GM04503 (cell line): ENCODE measurements at places on chromosomes 1 and 21.

- DNase-seq = peak; percentile 31
These were observed 773 bp upstream of the DDX59 start for GRCh38 chr1:200670242-200671118.

GRCh38 chr1:243950166-243950565, 100.1 kb upstream of the AKT3 start:
- DNase-seq = peak; percentile 47

- DNase-seq = no peak
These were observed 177.7 kb upstream of the RAB4A start for GRCh38 chr1:229093238-229093540.

DNA sequence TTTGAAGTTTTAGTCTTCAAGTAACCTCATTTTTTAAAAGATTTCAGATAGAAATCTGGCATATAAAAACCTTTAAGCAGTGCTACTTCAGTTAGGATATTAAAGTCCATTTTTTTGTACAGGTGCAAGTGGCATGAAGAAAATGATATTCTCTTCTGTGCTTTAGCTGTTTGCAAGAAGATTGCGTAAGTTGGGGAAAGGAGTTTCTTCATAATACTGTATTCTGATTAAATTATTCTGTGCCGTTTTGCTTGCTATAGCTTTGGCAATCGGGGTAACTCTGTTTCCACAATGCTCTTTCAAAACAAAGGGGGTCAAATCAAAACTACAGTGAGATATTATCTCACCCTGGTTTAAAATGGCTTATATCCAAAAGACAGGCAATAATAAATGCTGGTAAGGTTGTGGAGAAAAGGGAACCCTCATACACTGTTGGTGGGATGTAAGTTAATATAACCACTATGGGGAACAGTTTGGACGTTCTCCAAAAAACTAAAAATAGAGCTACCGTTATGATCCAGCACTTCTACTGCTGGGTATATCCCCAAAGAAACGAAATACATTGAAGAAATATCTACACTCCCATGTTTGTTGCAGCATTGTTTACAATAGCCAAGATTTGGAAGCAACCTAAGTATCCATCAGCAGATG, 27.1 kb downstream of the MAEL start:
- no peak for DNase-seq

DNA sequence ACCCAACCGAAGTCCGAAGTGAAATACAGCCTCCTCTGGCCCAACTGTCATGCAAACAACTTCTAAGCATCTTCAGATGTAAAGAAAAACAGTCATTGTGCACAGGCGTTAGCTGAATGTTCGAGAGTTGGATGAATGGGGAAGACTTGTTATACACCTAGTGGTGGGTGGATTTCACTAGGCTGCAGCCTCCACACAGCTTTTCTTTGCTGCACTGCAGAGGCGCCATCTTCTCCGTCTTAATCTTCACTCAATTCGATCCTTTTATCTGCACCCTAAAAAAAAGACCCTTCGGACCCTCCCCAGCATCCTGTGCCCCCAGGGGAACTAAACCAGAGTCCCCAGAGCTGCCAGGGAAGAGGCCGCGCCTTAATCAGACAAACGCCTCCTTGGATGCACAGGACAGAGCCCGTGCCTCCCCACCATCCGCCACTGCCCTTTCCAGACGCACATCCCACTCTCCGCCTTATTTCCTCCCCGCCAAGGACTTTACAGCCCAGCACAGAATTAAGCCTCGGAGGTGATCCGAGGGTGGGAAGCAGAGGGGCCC, 1.4 kb downstream of the APP start:
- peak; percentile 31 for DNase-seq

DNA sequence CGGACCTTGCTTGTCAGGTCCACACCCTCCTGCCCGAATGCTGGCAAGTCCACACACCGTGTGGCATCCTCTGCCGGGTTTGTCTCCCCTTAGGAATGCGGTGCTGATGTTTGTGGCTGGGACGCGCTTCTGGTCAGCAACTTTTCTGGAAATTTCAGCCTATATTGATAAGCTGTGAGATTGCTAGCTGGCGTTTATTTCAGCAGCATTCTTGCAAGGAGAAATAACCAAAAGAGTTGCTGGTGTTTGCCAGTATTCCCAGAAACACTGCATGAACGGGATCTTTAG, 601 bp downstream of the CEPT1 start:
- peak; percentile 24 for DNase-seq

- DNase-seq = no peak
These were observed 99.0 kb upstream of the KAZN start for GRCh38 chr1:14499312-14500040.

- no peak for DNase-seq
These were observed 5.6 kb downstream of the SH3BGRL3 start for GRCh38 chr1:26285366-26286063.

GRCh38 chr1:179973198-179974110, 18.8 kb downstream of the CEP350 start:
- DNase-seq = no peak

- no peak for DNase-seq
These were observed 21.6 kb downstream of the URB1 start for GRCh38 chr21:32370998-32371766.

DNA sequence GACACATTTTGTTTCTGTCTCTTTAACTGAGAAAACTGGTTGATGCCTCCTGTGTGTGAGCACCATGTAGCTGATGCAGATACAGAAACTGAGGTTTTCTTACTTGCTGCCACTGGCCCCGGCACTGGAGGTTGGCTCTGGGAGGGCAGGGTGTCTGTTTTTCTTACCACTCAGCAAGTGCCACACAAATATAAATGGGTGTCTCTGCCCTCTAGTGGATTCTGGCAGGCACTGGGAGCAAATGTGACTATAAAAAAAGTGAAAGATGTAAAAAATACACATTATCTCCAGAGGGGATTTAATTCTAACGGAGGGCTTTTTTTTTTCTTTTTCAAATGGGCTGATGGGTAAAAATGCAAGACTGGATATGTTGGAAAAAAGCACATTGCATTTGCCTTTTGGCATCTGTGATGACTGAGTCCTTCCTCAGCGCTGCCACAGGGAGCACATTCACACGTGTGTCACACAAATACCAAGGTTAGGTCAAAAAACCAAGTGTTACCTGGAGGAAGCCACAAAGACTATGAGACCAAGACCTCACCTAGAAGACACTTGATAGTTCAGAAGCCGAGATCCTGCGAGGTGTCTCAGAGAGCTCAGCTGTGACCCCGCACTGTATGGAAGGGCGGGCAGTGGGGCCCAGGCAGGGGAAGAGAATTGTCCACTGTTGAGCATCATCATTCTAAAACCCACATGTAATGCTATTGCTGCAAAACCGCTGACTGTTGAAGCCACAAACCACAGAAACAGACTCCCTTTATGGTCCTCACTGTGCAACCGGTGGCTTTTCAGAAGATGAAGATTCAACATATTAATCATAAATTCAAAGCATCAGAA, 18.9 kb downstream of the PGBD2 start:
- DNase-seq = no peak

DNA sequence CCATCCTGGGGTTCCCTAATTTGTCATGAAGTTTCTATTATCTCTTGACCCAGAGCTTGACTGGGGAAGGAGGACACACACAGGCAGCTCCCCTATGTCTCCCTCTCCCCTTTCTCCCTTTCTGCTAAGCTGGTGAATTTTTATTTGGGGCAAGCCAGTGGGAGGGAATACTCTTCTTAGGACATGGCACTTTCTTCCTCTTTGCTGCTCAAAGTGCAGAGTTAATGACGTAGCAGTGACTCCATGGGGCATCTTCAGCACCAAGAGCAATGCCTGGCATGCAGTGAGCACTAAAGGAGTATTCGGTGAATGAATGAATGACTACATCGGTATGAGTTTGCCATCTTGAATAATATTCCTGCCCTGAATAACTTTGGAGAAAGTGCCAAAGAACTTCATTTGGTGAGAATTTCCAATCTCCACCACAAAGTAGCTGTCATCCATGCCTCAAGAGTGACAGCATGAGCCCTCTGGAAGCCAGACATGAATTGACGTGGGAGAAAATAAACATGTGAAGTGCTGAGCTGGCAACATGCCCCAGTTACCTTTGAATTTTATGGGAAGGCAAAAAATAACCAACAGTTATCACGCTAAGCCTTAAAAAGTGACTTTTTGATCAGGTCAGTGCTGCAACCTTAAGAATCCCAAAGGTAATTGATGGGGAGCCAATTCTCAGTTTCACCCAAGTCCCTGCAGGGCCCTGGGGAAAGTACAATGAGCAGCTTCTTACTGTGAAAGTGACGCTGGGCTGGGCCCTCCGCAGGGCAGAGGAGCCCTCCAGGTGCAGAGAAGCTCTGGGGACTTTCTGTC, 22.1 kb upstream of the ATF3 start:
- no peak for DNase-seq

GRCh38 chr21:39799178-39799577, 54.2 kb downstream of the IGSF5 start:
- DNase-seq = no peak

DNA sequence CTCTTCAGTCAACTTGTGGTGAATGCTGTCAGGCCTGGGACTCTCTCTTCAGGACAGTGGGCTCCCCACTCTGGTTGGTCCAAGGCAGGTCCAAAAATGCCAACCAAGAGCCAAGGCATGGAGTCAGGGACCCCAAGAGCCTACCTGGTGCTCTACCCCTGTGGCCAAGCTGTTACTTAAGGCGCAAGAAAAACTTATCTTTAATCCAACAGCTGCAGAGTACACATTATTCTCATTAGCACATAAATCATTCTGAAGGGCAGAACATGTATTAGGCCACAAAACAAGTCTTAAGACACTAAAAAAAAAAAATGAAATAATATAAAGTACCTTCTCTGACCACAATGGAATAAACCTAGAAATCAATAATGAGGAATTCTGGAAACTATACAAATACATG, 65.7 kb downstream of the FAF1 start:
- no peak for DNase-seq

DNA sequence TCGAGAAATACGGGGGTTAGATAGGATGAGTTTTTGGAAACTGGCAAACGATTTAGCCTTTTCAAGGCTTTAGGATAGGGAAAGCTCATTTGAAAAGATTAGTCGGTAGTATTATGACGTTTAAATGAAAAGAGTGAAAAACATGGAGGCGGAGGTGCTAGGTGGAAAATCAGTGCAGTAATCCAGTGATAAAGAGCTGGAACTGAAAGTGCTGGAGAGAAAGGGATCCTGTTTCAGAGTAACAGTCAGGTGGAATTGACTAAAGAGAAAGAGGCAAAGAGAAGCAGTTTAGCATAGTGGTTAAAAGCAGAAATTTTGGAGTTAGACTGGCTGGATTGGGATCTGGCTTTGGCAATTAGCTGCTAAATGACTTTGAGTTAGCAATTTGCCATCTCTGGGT, 945 bp downstream of the WDR3 start:
- no peak for DNase-seq
